HEK293T (cell line): ENCODE measurements at places on chromosomes 1 and 21.

- DNase-seq = no peak
These were observed 656.4 kb downstream of the LTN1 start for GRCh38 chr21:28336314-28336713.

DNA sequence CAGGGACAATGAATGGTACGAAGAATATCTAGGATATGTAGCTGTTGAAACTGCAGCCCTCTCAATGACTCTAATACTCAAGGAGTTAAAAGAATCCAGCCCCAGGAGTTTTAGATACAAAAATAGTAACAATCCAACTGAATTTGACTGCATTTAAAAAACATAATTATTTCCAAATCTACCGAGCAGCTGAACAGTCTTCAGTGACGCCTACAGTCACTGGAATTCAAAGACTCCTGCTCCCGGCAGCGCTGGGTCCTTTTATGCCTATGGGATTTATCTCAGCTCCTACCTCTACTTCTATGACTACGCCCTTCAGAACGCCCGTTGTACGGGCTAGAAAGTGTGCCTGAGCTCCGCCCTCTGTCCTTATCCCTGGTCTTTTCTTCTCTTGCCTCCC, 55.7 kb downstream of the WARS2 start:
- no peak for DNase-seq

- no peak for DNase-seq
These were observed 14.7 kb downstream of the BEND5 start for GRCh38 chr1:48761986-48762385.

GRCh38 chr1:61424382-61424781, 300.6 kb downstream of the TM2D1 start:
- DNase-seq = no peak

GRCh38 chr1:151948506-151948905, 39.2 kb upstream of the THEM4 start:
- DNase-seq = no peak

DNA sequence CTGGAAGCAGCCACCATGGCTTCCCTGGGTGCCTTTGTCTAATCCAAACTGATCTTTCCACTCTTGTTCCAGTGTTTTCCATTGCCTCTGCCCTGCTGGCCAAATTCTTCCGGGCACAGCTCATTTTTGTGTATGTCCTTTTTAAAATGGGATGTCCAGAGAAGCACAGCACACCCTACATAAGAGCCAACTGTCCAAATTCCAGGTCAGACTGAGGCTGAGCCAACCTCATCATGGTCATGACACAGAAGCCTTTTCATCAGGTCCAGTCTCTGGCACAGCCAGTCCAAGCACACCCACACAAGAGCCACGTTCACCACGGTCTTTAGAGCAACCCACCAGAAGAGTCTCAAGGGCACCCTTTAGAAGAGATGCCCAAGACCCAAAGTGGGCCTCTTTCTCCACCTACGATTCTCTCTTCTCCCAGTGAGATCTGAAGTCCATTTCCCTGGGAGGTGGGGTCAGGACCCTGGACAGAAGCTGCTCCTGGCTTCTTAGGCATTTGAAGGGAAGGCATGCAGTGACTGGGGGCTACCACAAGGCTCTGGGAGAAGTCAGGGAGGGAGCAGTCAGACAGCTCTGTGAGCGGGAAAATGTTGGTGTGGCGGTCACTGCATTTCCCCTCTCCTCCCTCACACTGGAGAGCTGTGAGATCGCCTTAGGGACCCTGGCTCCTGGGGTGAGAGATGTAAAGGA, 53.2 kb downstream of the SYT2 start:
- peak; percentile 74 for DNase-seq

GRCh38 chr21:29228306-29228705, 70.4 kb upstream of the BACH1 start:
- DNase-seq = no peak
